ENCODE measurements at places on chromosomes 16 and 17.
A peak's percentile ranks its signal among the peaks of the same experiment; 100 is the strongest.

DNA sequence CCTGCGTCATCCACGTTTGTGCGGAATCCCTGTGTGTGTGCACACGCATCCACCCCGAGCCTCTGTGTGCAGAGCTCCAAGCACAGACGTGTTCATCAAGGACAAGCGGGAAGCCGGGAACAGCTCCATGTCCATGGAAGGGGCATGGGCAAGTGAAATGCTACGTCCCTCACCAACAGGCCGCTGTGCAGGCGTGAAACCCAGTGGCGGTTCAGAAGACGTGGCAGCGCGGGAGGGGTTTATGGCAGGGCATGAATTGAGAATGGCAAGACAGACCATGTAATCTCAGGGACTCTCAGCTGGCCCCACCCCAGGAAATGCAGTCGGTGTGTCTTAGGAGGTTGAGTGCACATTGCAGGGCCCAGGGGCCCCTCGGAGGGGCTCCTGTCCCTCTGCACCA is 52.7 kb downstream of the TBC1D16 start:
- DNase-seq = no peak

GRCh38 chr17:3762922-3763776 is 37.8 kb downstream of the ITGAE start:
- DNase-seq = peak; percentile 81

GRCh38 chr17:65346166-65346565 is 209.0 kb downstream of the RGS9 start:
- DNase-seq = no peak

- DNase-seq = no peak
Observed at GRCh38 chr17:59505610-59506276, 59.7 kb upstream of the DHX40 start.

GRCh38 chr16:75320435-75320834 is 69.0 kb upstream of the BCAR1 start:
- peak; percentile 33 for DNase-seq

- no peak for DNase-seq
Observed at GRCh38 chr16:1564325-1564724, 30.9 kb downstream of the TMEM204 start.

GRCh38 chr16:2096853-2097595 is 38.7 kb downstream of the PKD1 start:
- DNase-seq = no peak

DNA sequence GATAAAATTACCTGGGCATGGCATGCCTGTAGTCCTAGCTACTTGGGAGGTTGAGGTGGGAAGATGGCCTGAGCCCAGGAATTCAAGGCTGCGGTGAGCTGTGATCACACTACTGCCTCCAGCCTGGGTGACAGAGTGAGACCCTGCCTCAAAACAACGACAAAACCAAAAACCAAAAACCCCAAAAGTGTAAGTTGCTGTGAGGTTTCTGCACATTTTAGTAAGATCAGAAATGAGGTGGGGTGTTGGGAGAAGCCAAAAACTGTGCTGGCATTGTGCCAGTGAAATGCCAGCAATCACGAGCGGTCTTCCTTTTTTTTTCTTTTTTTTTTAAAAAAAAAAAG is 114.6 kb downstream of the PITPNC1 start:
- no peak for DNase-seq

DNA sequence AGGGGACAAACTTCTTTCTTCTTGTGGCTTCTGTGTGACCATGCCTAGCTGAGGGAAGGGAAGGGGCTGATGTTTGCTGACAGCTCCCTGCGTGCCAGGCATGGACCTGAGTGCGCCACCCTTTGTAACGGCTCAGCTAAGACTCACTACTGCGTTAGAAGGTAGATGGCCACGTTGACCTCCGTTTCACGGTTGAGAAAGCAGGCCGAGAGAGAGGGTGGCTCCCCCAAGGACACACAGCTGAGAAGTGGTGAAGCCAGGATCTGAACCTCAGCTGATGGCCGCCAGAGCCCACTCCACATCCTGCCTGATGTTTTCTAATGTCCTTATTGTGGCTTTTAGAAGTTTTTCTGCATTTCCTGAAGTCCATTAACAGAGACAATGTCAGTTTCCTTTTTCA is 45.1 kb downstream of the RGS9 start:
- DNase-seq = peak; percentile 52

- no peak for DNase-seq
Observed at GRCh38 chr17:27573971-27574525, 56.9 kb upstream of the LGALS9 start.

- DNase-seq = peak; percentile 16
Observed at GRCh38 chr16:78005881-78006280, 16.5 kb upstream of the CLEC3A start.

DNA sequence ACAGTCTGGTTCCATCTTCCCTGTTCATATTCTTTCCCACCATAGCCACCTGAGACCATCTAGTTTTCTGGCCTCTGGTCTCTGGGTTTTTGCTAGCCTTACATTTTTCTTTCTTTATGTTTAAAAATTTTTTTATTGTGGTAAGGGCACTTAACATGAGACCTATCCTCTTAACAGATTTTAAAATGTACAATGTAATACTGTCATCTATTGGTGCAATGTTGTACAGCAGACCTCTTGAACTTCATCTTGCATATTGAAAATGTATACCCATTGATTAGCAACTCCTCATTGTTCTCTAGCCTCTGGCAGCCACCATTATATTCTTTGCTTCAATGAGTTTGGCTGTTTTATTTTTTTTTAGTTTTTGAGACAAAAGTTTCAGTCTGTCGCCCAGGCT is 39.2 kb downstream of the ITGAM start:
- DNase-seq = no peak

DNA sequence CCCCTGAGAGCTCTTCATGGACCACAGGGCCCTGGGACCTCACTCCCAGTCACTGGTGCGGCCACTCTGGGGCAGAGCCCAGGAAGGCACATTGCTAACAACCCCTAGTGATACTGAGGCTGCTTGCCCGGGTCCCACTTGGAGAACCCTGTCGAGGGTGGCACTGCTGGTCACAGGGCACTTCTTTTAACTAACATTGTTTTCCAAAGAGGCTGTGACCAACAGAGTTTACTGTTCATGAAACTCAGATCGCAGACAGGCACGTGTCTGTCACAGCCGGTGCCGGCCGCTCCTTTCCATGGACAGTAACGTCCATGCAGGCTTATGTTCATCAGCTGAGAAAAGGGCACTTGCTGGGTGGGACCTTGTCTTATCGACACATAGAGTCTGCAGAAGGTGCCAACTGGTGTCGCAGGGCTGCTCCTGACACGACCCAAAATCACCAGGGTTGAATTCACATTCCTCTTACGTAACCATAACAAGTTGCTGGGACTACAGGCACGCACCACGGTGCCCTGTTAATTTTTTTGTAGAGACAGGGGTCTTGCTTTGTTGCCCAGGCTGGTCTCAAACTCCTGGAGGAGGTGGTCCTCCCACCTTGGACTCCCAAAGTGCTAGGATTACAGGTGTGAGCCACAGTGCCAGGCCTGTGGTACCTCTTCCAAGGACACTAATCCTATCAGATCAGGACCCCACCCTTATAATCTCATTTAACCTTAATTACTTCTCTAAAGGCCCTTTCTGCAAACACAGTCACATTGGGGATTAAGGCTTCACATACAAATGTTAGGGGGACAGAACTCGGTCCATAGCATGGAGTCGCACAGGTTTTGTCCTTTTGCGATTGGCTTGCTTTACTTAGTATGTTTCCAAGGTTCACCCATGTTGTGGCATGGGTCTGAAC is 1.2 kb upstream of the ZC3H18 start:
- DNase-seq = no peak

- DNase-seq = peak; percentile 91
Observed at GRCh38 chr17:79789943-79790804, 6.7 kb downstream of the CBX8 start.

DNA sequence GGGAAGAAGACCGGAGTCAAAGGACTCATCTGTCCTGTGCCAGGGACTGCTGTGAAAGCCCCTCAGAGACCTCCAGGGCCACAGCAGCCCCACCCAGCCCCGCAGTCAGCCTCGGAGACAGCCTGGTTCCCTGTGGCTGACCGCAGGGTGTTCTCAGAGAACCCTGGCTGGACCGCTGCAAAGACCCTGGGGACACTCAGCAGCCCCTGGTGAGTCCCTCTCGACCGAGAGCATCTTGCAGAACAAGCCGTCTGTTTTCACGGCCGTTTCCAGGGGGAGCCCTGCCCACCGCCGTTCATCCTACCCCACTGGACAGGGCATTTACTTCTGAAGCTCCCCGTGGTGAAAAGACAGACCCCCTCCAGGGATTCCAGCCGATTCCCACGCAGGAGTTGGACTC is 10.3 kb downstream of the UBALD1 start:
- no peak for DNase-seq

DNA sequence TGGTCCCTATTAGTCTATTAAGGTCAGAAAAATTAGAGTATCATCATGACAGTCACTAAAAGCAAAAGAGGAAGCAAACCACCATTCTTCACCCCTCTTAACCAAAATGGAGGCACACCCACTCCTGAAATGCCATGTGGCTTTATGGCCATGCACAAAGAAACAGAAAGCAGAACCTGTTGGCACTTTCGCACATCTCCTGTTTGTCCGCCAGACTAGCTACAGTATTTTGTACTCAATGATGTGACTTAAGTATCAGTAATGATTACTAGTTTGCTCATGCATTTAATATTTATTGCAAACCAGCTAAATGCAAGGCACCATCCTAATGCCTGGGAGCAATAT is 70.2 kb upstream of the GNAO1 start:
- no peak for DNase-seq

GRCh38 chr16:79542237-79542774 is 58.2 kb downstream of the MAF start:
- no peak for DNase-seq

DNA sequence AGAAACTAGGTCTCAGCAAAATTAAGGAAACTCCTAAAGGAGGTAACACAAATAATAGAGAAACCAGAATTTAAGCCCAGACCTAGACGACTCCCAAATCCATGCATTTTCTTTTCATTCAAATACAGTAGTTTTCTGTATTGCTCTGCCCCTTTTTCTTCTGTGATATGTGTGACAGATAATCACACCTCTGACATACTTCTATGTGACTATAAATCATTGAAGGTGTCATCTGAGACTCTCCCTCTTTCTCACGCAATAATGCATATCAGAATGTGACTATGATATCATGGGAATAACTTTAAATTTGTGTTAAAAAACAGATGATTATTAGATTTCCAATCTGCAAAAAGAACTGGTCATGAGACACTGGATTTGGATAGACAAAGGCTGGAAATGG is 143.0 kb upstream of the ELAC2 start:
- no peak for DNase-seq

DNA sequence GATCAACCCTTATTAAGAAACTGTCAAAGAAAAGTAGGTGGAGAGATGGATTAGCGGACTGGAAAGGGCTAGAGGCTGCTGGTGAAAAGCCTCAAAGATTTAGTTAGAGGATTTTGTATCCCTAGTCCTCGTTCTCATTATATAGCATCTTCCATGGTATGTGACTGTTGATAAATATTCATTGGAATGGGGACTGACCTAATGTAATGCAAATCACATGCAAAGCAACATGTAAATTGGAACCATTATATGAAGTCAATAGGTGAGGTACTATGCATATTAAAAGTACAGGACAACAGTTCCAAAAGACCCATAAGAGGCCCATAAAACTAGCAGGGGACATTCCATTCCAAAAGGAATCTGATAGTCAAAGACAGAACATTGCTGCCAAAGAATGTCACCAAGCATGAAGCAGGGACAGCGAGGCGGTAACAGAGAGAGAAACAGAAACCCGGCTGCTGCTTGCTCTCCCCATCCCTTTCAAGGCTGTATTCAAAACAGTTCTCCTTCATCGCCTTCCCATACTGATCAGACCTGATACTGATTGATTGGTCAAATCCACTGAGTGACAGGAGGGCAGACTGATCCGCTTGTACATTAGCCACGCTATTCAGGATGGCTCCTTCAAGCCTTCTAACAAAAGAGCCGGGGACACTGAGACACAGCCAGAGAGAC is 44.5 kb downstream of the SOX9 start:
- no peak for DNase-seq

DNA sequence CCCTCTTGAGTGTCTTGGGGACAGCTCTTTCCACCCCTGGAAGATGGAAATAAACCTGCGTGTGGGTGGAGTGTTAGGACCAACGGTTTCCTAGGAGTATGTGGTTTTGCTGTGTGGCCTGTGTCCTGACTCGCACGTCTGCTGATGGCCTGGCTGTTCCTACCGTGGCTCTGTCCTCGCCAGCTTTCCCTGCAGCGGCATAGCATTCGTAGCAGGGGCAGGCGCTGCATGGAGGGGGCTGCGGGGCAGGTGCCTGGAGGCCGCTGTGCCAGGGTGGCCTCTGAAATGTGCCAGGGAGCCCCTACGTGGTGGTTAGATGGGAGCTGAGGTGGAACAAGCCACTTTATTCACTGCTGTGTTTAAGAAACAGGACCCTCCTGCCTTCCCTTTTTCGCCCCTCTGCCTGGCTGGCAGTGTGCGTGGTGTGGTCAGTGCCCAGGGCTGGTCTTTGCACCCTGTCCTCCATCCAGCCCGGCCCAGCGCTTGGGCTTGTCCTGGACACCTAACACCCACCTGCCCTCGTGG is 10.6 kb downstream of the SLC16A3 start:
- DNase-seq = no peak

DNA sequence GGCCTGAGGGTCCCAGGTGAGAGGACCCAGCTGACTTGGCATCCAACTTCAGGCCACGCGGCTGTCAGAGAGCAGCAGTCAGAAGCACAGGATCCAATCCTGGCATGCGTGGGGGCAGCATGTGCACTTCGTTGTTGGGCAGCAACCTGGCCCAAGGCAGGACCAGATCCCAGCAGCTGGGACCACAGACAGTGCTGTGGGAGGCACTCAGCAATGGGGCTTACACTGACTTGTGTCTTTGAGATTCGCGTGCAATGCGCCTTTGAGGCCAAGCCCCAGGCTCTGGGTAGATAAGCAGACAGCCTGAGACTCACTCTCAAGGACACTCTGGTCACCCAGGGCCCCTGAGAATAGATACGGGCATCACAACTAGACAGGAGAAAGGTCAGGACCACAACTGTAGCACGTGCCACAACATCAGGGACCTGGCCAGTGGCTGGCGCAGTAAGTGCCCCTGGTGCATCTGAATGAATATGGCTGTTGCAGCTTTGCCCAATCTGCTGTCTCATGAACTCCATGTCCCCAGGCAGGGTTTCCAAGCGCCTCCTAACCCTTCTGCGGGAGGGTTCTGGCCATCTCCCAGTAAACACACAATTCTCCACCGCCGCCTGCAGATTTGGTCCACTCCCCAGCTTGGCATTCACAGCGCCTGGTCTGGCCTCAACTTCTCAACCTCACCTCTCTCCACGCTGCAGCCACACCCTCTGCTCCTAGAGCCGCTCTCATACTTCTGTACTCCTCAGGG is 3.2 kb downstream of the PAM16 start:
- no peak for DNase-seq

- no peak for DNase-seq
Observed at GRCh38 chr17:2777242-2777867, 18.9 kb upstream of the RAP1GAP2 start.

- no peak for DNase-seq
Observed at GRCh38 chr17:68498479-68499326, 13.5 kb upstream of the PRKAR1A start.
